AG04449 (cell line): ENCODE measurements at places on chromosomes 16 and 17.

GRCh38 chr17:81931189-81931556 is 3.6 kb upstream of the MAFG start:
- DNase-seq: no peak

DNA sequence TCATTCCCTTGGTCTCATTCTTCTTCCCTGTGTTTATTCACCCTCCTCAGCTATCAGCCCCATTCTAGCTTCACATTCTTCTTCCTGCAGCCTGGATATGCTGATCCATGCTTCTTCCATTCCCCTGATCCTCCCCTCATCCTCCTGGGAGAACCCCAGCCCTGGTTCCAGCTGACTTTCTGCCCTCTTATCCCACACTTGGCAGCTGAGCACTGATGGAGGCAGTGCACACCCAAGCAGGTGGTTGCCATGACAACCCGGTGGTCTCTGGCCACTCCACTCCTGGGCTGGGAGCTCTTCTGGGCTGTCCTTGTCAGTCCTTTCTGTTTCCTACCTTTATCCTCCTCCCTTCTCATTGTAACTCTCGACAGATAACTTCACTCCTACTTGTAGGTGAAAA is 16.7 kb upstream of the TUBG2 start:
- no peak for DNase-seq

DNA sequence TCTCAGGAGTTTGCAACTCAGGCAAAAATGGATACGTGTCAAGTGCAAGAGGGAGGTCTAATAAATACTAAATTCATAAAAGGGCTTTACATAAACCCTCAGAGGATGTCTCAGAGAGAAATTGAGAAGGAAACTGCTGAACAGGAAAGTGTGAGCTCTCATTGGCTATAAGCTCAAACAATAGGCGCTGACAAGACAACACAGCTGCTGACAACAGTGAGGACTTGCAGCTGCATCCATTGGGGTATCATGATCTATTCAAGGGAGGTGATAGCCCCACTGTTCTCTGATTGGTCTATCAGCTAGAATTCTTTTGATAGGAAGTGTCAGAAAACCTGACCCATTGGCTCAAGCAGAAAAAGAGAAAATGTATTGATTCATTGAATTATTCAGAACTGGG is 187.2 kb downstream of the CBLN1 start:
- no peak for DNase-seq

- DNase-seq: no peak
Measured at GRCh38 chr16:68948230-68948910, 105.0 kb downstream of the TANGO6 start.

DNA sequence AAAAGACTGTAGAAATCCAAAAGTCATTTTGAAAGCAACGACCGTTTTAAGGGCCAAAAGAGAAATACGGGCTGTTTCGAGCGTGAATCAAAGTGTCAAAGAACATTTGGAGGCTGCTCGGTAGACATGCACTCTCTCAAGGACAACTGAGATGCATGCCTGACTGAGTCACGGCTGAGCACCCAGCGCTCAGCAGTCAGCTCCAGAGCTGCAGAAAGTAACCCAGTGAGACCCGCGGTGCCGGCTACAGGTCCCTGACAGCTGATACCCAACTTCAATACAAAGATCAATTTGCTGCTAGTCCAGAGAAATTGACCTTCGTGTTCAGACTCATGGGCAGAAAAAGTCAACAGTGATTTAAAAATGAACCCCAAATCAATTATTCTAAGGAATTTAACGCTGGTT is 214.9 kb downstream of the STX8 start:
- no peak for DNase-seq

DNA sequence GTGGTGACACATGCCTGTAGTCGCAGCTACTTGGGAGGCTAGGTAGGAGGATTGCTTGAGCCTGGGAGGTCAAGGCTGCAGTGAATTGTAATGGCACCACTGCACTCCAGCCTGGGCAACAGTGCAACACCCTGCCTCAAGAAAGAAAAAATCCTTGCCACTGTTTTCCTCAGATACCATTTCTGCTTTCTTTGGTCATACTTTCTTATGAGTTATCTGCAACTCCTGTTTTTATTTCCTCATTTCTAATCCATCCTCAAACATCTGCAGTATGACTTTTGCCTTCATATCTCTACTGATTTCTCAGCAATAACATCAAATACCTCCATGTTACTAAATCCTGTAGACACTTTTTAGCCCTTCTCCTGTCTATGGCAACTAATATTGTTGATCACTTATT is 3.1 kb upstream of the AP2B1 start:
- DNase-seq: no peak

- no peak for DNase-seq
Measured at GRCh38 chr17:75614006-75614405, 19.2 kb upstream of the SMIM5 start.
